ENCODE measurements at places on chromosomes 5 and 9.

DNA sequence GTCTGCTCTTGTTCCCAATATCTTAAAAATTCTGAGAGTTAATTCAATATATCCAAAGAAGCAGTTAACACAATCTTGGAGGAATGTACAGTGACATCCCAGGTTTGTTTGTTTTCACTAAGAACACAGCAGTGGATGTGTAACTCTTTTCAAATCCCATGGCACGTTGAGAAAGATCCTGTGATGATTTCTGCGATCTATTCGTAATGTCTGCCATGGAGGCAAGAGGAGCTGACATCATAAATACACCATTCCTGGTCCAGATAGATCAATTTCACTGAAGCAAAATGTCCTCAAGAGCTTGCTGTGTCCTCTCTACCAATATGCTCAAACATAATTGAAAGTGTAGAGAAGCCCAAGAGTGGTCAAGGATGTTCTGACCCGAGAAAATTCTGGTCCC, 252.8 kb upstream of the TRIM32 start:
- no peak for DNase-seq

- DNase-seq = no peak
Measured at GRCh38 chr5:29750453-29750852, 1443.0 kb upstream of the CDH6 start.

- DNase-seq = no peak
Measured at GRCh38 chr9:109522106-109522505, 24.0 kb upstream of the PTPN3 start.

GRCh38 chr9:75909776-75910175, 19.3 kb downstream of the PCSK5 start:
- DNase-seq = no peak

DNA sequence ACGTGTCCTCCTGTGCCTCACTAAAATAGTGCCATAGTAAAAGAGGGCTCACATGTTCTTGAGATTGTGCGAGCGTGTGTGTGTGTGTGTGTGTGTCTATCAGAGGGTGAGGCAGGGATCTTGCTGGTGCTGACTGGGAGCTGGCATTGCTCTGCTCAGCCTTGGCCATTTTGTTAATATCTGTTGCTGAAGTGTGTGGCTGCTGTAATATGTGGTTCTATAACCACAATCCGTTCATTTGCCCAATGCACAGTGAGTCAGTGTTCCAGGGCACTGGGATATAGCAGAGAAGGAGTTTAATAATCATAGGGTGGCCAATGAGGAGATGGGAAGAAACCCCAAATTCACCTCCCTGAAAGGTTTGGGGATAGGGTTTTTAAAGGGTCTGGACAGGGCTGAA, 61.3 kb downstream of the RASGRF2 start:
- DNase-seq = no peak

DNA sequence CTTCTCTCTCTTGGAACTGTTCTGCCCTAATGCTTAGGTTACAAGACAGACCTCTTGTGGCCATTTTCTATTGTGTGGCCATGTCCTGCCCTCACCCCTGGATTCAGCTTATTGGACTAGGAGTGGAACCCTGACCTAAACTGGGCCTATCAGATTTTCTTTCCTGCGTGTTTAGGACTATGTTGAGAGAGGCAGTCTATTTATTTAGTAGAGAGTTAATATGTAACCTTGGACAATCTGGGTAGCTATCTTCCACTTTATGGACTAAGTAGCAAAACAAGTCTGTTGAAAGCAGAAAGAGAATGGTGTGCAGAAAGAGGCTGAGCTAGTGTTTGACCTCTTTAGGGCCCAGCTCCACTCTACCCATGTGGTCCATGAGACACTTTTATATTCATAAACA, 82.6 kb upstream of the SMIM32 start:
- DNase-seq = no peak

Data from activated T-helper 9 cell treated with anti-CD3 and anti-CD28 coated beads, Interleukin-2, amount 50 U/mL, for 16 hours (primary cell).